ENCODE measurements at places on chromosomes 2 and 18. TPM values are rescaled to one million over a fixed set of nuclear protein-coding genes. Genes with fewer than 3 reads are reported as not detected.

DNA sequence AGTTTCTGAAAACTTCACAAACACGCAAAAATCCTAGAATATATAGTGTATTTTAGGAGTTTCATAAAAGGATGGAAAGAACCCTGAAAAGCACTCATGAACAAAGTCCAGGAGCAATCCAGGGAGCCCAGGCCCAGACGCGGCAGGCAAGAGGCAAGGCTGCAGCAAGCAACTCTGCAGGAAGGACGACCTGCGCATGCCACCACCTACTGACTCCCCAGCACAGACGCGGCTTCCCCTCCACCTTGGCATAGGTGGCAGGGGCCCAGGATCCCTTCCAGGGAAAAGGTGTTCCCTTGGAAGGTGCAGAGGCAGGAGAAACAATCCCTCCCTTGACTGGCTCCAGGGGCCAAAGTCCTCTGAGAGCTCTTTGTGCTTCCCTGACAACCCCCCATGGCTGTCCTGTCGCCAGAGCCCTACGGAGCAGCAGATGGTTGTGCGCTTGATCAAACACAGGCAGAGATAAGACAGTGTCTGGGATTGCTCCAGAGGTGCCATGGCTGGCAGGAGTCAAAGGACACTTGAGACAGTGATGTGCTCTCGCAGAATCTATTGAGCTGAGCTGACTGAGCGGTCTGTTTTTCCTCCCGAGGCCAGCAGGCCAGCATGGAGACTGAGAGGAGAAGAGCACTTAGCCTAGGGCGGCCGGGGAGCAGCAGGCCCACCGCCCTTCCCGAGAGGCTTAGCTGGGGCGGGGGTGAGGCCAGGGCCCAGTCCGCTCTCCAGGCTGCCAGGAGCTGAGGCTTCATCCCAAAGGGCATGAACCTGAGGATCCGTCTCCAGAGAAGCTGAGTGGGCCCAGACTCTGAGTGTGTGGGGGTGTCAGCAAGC lies 10.8 kb upstream of the AMER3 start:
- peak; percentile 69 for DNase-seq

DNA sequence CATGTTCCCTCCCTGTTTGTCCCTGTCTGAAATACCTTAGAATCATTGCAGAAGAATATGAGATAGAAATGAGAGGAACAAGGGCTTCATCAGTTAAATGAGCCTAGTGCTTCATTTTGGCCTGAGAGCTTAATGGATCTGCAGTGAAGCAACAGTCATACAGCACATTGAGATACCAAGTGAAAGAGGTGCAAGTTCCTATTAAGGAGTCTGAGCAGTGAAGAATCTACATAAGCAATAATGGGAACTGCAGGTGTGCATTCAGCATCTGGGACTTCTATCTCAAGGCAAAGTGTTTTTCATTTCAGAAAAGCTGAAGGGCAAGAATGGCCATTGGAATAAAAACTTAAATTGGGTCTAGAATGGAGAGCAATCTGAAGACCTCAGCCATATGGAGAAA lies 323.2 kb upstream of the SLC39A10 start:
- no peak for DNase-seq

DNA sequence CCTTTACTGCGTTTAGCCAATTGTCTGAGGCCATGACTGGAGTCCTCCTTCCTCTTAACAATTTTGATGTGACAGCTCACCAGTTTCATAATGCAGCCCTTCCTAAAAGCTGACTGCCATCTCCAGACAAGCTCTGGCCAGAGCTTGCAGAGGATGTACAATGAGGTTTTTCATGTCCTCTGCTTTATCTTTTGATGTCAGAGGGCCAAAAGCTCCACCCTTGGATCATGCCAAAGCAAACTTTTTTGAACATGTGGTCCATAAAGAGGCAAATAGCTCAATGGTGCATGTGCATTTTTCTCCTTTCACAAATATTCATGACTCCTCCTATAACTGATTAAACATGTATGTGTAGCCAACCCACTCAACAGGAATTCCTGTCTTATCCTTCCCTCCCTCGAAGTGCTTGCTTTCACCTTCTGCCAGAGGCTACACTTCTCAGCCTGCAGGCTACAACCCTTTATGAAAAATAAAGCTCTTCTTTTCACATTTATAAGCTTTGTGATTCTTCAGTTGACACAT lies 266.2 kb downstream of the FBXO15 start:
- DNase-seq = no peak

- no peak for DNase-seq
Measured at GRCh38 chr18:10923141-10923540, 226.2 kb downstream of the PIEZO2 start.

The CFAP65 gene
- total RNA-seq = not detected

DNA sequence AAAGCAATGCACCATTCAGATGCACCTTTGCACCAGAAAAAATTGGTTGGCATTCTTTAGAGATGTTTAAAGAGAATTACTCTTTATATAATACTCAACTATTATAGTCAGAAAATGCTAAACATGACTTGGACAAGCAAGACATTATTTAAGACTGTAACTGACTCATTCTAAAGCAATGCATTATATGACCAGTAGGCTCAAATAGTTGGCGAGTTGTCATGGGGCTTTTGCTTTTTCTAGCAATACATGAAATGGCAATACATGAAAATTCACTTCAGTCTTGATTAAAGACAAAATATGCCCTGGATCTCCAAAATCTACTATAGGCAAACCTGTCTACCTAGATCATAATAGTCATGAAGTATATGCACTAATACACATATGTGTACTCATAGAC lies 216.9 kb upstream of the VWC2L start:
- DNase-seq = no peak

GRCh38 chr2:142038826-142039225 lies 92.0 kb downstream of the LRP1B start:
- DNase-seq = no peak

DNA sequence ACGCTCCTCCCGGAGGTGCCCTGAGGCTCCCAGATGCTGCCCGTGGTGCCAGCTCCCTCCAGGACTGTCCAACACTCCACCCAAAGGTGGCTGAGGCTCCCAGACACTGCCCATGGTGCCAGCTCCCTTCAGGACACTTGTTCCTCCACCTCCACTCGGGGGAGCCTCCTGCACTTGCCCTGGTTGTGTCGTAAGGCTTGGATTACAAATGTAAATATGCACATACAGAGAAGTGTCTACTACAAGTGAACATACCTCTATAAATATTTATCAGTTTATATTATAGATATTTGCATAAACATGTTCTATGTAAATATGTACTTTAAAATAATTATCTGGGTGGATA lies 143.3 kb downstream of the PXDN start:
- no peak for DNase-seq

DNA sequence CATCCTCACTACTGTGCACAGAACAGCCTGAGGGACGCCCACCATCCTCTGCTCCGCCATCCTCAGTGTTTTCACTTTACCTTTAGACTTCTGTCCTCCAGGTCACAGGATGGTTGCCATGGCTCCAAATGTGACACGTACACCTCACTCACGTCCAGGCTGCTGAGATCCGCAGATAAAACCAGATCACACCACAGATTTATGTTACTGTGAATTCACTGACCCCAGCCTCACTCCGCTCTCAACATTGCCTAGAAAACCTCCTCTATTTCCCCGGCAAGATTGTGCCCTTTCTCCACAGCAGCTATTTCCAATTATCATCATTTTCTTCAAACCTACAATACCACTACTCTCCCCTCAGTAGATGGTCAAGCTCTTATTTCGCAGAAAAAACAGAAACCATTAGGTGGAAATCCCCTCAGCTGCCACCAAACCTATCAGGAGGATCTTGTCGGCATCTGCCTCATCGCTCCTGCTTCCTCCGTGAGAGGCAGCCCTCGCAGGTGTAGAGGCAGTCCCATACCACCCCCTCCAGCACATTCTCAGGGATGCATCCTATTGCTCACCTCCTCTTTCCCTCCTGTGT lies 49.8 kb upstream of the SLC1A4 start:
- DNase-seq = peak; percentile 35

- peak; percentile 89 for DNase-seq
Measured at GRCh38 chr2:96811917-96812316, 4.2 kb upstream of the CNNM3 start.

The AQP12A gene
- total RNA-seq = not detected
